Left colon (tissue), 2 donors: ENCODE measurements at places on chromosomes 7 and 10. TPM values are rescaled to one million over a fixed set of nuclear protein-coding genes. Genes with fewer than 3 reads are reported as not detected.

The OR6B1 gene
- total RNA-seq = not detected

The OR2A42 gene
- not detected for total RNA-seq

The INTS15 gene
- total RNA-seq = 24.4 TPM

The SLC37A3 gene
- total RNA-seq = 57.6 TPM

The OPN4 gene
- total RNA-seq = 0.15 TPM

The KEL gene
- not detected for total RNA-seq

DNA sequence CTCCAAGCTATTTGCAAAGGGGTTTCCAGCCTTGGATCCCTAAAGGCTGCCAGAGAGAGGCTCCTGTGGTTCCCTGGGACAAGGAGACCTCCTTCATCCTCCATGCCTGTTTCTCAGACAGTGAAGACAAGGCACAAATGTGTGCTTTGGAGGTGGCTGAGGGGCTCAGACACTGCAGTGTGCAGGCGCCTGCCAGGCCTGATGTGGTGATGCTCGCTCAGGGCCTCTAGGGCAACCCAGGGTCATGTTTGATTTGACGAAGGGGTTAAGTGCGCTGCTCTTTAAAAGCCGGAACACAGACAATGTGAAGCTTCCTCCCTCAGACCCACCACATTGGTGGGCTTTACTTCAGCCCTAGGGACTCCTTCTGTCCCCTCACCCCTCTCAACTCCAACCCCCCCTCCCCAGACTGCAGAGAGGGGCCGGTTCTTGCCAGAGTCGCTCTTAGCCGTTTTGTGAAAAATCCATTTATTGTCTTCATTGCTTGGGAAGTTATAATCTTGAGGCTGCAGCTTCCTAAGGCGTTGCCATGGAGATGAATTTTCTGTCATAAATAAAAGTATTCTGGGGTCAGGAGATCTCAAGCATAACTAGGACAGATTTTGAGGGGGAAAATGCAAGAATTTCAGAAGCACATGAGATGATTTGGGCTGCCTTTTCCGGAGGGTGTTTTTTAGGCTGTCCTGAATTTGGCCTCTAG is 35.8 kb downstream of the PDGFA start:
- DNase-seq = no peak

DNA sequence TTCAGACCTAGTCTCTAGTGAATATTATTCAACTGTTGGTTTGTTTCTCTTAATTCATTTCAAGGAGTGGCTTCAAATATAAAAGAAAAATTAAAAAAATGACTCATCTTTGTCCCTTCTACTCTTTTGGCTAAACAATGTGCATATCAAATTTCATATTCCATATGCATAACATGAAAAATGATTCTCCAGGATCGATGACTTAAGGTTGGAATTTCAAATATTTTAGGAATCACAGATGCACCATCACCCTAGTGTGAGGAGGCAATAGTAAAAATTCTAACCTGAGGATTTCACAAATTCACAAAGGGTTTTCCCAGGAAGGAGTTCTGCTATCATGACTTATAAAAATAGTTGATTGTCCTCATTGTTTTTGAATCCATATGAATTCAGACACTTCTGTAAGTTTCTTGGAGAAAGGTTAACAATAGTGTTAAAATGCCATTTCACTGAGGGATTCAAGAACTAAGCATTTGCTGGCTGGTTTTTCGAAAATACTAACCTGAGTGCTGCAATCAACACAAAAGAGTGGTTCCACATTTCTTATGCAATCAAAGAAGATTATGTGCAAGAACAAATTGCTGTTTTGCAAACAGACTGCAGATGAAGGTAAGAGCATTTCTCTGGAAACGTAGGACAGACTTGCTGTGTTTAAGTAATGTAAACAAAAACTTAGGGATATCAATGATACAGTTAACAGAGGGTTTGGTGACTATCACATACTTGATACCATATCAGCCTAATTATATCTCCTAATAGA is 547.5 kb upstream of the LRRTM3 start:
- no peak for DNase-seq

DNA sequence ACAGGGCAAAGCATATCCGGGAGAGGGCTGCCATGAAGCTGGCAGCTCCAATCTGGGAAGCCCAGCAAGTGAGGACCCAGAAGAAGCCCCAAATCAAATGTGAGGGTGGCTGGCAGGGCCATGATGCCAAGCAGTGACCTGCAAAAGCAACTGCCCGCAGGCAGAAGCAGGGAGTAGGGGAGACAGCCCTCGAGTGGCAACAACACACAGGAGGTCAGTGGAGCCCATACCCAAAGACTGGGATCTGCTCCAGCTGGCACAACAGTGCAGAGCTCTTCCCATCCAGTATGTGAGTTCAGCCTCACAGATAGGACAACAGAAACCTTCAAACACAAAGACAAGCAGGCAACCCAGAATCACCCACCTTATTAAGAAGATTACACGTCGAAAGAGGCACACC is 45.0 kb downstream of the GRID1 start:
- peak; percentile 3 for DNase-seq

DNA sequence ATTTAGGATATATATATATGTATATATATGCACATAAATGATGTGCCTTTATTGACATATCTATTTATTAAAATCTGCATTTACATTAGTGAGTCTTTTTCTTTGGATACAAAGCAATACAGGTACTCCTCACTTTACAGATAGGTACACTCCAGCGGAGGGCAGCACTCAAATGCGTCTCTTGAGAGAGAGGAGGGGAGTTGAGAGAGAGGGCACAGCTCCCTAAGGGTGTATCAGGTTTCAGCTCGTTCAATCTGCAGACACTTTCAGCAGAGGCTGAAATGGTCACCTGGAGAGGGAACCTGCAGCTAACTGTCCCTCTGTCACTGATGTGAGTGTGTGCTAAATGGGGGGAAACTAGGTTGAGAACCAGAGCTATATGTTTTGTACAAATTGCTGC is 21.5 kb downstream of the C10orf53 start:
- DNase-seq = no peak

- no peak for DNase-seq
Measured at GRCh38 chr10:11959966-11960365, 82.6 kb downstream of the UPF2 start.

DNA sequence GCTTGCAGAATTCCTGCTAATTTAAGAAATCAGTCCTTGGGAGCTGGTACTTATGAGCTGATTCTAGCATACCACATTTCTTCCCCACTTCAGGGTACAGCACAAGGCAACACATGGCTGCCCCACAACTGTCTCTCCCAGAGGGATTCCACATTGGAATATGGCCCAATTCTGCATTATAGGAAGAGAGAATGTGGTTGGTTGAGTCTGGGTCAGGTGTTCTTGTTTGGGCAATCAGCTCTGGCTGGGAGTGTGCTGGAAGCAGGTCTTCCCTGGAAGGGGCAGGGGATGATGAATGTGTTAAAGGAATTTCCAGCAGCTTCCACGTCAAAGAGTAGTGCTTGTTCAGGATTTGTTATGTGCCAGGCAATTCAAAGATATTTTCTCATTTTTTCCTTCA is 95.7 kb downstream of the BUB3 start:
- no peak for DNase-seq

GRCh38 chr10:114680543-114681117 is 22.6 kb upstream of the ABLIM1 start:
- DNase-seq = no peak

GRCh38 chr10:88028072-88028471 is 164.6 kb downstream of the PTEN start:
- no peak for DNase-seq

DNA sequence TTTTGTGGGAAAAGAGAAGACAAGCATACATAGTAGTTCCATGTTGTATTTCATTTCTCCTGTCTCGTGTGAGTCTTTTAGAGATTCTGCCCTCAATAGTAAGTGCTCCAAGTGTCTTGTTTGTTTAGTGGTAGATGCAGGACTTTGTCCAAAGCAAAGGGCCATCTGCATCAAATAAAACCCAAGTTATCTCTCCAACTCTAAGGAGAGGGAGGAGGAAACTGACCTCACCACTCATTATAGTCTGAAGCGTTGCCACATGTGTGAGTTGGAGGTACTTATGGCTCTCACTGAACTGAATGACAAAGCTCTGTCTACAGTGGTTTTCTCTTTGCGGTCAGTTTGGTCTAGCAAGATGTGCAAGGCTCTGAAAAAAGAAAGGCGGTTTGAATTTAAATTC is 272.6 kb downstream of the DOCK4 start:
- DNase-seq = no peak

DNA sequence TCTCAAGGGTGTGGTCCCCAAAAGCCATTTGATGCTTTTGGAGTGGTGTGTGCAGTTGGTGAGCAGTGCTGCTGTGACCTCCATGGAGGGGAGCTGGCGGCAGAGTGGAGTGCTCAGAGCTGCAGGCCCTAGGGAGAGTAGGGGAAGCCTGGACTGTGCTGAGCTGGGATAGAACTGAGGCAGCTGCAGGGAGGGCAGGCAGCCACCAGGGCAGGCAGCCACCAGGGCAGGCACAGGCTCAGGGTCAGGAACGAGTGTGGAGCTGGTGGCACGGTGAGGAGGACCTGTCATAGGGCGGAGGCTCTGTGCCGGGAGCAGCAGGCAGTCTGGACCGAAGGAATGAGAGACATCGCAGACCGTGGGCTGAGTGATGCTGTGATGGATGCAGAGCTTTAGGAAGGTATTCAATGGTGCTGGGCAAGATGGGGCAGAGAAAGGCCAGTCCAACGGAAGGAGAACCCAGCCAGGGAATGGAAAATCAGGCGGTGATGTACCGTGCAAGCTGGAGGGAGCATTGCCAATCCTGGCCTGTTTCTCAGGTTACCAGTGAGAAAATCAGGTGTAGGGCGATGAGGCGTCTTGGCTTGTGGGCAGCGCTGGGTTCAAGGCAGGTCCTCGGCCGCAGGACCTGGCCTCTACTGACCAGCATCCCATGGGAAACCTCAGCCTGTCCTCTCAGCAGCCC is 152.6 kb downstream of the CAMK1D start:
- no peak for DNase-seq

DNA sequence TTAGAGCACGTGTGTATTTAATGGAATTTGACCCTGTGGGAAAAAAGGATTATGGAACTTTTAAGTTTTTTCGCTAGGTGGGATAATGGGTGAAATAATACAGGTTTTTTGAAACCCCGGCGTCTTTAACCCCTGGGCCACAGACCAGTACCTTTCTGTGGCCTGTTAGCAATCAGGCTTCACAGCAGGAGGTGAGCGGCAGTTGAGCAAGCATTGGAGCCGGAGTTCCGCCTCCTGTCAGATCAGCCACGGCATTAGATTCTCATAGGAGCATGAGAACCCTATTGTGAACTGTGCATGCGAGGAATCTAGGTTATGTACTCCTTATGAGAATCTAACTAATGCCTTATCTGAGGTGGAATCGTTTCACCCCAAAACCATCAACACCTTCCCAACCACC is 28.6 kb downstream of the WAC start:
- no peak for DNase-seq

DNA sequence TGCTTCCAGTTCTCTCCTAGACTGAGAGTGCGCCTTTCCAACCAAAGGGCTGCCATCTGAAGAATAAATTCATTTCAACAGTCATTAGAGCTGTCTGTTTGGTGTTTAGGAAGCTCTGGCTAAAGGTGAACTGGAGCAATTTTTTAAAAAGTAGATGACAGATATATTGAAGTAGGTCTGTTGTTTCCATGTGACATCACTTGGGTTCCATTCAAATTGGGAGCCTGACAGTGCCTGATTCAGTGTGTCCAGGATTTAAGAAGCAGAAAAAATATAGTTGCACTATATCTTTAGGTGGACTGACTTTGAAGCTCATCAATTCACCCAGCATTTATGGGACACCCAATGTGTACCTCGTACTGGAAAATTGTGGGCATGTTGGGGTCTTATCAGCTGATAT is 367.7 kb downstream of the BBS9 start:
- no peak for DNase-seq

- no peak for DNase-seq
Measured at GRCh38 chr10:30039567-30039966, 19.8 kb downstream of the JCAD start.

GRCh38 chr10:123409426-123409825 is 255.2 kb downstream of the BUB3 start:
- no peak for DNase-seq

GRCh38 chr10:77592946-77593636 is 44.5 kb downstream of the KCNMA1 start:
- DNase-seq = peak; percentile 57
